ENCODE measurements at places on chromosomes 1 and 21. TPM values are rescaled to one million over a fixed set of nuclear protein-coding genes. Genes with fewer than 3 reads are reported as not detected.
A peak's percentile ranks its signal among the peaks of the same experiment; 100 is the strongest.

DNA sequence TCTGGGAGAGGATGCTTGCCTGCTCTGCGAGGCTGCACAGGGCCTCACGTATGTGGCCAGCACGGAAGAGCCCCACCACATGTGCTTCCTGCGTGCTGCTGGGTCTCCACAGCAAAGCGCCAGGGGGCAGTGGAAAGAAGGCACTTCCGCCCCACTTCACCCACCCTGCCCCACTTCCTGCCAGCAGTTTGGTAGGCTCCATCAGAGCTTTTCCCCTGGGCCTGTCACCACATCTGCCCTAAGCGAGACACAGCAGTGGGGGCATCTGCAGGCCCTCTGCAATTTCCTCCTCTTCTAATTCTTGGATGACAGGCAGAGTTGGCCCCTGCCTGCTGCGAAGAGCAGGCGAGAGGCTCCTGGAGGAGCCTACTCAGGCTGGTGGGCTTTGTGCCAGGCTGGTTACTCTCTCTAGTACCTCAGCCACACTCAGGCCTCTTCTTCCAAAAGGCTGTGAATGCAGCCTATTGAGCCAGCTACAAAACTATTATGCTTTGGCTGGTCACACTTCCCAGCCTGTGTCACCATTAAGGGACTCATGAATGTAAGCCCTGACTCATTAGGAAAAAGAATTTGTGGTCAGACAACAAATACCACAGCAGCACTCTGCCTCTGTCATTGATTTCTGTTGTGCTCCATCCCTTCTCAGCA lies 25.0 kb downstream of the CD244 start:
- no peak for DNase-seq

DNA sequence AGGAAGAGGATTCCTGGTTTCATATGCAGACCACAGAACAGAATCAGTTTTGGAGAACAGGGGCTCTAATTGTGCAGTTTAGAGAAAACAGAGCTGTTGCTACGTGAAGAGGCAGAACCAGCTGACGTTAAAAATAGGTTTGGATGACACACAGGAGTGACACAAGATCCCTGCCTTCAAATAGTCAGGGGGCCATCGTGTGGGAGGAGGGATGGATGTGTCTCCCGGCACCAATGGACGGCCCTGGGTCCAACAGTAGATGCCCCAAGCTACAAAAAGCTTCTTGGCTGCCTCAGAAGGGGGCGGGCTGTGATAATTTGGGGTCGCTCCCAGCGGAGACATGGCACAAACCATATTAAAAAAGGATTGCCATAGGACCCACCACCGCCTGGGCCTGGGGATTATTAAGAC lies 87.8 kb downstream of the MRPL37 start:
- no peak for DNase-seq

GRCh38 chr1:2388004-2388913 lies 3.1 kb downstream of the MORN1 start:
- DNase-seq: no peak

DNA sequence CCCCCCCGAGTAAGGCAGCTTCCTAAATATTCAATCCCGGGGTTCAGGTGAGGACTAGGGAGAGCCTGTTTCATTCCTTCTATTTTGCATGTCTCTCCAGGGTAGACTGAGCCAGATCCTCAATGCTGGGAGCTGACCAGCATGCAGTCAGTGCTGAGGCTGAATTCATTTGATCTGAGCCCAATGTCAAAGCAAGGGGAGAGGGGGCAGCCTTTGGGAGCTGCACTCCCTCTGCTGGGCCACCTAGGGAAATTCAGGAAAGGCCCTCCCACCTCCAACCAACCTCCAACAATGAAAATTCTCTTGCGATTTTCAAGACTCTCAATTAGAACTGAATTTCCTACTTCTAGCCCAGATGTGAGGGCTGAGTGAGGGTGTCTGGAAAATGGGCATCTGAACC lies 371.2 kb downstream of the NPHP4 start:
- peak; percentile 12 for DNase-seq

- no peak for DNase-seq
Measured at GRCh38 chr1:116255486-116256285, 117.4 kb upstream of the ATP1A1 start.

DNA sequence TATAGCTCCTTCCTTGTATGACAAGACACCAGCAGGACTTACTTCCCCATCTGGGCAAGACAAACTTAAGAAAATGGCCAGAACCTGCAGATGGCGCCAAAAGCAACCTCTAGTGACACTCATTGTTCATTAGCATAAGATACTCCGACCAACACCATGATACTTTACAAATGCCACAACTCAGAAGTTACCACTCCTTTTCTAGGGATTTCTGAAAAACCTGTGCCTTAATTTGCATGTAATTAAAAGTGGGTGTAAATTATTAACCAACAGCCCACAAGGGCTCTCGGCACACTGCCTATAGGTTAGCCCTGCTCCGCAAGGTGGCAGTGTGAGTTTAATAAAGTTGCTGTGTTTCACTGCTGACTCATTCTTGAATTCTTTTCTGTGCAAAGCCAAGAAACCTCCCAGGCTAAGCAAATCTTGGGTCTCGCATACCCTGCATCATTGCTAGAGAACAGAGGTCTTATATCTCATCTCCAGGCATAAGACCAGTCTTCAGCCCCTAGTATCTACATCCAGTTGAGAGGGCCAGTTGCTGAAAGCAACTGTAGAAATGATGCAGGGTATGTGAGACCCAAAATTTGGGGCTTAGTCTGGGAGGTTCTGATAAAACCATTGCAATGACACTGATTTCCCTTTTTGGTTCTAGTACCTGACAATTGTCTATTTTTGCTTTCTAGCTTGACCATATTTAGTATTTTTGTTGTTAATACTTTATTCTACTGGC lies 86.4 kb downstream of the FAF1 start:
- peak; percentile 51 for DNase-seq

DNA sequence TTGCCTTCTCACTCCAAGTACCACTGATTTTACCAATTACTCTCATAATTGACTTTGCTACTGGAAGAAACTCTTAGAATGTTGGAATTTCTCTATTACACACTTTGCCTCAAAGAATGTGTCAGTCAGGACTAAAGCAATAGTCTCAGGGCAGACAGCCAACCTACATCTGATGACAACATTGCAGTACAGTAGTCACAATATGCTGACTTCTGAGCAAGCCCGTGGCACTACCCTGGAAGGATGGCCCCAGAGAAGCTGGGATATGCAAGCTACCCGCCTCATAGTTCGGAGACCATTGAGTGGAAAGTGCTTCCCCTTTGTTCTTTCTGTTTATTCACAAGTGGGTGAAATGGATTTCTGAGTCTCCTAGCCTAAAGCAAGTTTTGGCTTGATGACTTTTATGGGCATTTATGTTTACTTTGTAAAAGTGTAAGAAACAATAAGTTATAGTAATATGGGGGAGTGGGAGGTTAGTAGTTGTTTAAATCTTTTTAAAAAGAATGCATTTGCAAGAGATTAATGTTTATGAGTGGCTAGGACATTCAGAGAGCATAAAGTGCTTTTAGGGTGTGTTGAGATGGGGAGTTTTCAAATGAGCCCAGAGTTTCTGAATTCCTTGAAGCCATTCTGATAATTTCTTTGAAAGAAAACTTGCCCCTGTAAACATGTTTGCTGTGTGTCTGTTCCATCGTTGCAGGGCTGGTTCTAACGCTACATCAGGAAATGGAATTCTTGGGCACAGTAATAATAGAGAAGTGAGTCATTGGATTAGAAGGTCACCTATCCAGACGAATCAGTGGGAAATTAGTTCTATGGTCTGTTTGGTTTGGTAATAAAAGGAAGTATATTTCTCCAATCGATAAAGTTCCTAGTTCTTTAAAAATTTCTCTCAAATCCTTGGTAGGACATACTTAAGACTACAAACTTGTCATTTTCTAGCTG lies 63.8 kb downstream of the LMO4 start:
- DNase-seq: no peak

DNA sequence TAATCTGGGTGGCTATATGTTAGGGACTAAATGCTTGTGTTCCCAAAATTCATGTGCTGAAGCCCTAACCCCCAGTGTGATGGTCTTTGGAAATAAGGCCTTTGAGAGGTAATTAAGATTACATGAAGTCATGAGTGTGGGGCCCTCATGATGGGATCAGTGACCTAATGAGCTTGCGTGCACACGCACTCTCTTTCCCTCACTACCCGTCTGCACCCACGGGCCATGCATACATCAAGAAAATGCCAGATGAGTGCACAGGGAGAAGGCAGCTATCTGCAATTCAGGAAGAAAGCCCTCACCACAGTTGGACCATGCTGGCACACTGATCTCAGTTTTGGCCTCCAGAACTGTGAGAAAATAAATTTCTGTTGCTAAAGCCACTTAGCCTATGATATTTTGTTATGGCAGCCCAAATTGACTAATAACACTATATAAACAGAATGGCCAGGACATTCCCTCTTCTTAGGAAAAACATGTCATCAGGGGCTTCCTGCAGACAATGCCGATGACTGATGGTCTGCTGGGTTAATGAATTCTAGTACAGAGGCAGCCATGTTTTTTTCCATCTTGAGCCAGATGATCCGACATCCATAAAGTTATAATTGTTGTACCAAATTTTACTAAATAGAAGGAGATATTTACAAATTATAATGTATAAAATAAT lies 18.1 kb upstream of the MYOG start:
- DNase-seq: no peak

DNA sequence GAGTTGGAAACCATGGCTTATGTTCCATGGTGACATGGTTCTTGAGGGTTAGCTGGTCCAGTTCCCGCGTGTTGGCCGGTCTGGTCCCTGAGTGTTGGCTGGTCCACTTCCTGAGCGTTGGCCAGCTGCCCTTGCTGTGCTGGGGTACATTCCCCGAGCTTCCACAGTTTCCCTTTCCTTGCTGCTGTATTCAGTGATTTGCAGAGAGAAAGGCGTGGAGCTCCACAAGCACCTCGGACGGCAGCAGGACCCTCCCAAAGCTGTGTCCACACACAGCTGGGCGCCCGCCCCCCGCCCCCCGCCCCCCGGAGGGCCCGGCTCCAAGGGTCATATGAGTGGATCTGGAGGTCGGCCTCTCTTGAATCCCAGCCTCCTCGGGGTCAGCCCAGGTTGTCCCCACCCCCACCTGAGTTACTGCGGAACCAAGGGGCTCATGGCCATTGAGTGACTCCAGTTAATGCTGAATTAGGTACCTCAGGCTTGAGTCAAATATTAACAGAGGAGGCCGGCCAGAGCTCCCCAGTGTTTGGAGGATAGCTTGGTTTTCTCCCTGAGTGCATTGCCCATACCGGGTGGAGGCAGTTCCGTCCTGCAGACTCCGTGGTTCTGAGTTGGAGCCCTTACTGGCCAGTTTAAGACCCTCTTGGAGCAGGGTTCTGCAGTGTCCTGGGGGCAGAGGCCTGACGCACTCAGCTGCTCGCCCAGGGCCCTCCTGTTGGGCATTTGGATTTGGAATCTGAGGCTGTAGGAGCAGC lies 18.4 kb downstream of the COL18A1 start:
- no peak for DNase-seq

DNA sequence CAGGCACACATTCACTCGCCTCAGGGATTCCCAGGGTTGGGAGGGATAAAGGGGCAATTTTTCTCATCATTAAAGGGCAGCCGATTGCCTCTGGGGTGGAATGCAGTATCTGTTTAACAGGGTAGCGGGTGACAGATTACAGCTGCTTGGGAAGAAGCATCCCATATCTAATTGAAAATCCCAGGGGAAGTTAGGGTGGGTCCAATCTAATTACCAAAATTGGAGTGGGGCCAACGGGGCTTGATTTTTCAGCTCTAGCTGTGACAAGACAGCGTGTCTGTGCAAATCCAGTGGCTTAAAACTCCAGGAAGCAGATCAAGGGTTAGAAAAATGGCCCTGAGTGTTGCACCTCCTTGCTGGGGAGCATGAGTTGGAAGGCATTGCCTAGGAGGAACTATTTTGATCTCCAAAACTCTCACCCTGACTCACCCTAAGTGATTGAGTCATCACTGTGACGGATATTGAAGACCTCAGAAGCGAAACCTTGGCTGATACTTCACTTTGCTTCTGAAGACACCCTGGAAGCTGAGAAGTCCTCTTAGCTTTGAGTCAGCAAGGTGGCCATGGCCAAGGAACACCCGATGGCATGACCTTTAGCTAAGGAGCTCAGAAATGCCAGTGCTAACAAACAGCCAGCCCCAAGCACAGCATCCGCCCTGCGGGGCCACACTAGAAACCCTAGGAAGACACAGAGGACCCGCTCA lies 46.0 kb downstream of the GRHL3 start:
- peak; percentile 99 for DNase-seq

DNA sequence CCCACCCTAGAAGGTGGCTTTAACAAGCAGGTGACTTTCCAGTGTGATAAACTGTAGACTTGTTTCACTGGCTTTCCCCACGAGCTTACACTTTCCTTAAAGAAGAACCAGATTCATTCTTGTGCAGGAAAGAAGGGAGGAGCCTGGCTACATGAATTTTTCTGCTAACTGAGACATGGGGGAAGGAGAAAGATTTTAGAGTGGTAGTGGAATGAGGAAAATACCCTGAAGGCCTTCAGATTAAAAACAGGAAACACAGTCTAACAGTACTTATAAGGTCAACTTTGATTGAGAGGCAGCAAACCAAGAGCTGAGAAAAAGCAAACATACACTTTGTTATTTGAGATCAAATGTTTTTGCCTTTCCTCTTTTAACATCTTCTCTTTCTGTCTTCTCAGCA lies 640.9 kb upstream of the PLXNA2 start:
- peak; percentile 20 for DNase-seq

GRCh38 chr1:225981714-225982113 lies 17.4 kb downstream of the SDE2 start:
- DNase-seq: no peak

DNA sequence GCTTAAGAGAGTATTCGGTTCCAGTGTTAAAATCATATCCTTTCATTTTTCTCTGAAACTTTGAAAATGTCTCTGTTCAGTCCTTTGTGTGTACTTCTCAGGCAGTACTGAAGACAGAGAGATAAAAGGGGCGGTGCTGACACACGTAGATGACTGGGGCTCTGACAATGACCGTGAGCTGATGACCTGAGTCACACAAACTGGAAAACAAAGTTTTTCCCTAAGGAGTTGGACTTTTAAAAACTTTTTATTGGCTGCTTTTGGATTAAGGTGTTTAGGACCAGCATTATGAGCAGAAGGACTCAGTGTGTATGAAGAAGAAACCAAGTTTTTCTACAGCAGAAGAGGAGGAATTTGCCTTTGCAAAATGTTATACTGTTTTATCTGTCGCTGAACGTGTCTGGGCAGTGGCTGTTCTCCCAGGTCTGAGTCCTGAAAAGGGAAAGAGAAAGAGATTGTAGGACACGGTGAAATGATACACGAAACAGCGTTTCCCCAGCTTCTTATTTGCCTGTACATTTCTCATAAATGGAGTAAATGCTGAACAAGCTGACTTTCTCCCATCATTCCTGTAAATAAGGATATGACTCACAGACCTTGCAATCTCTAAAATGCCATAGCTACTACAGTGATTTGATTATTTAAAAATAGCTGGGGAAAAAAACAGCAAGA lies 51.5 kb downstream of the MAP3K7CL start:
- DNase-seq: peak; percentile 82

Gene EYA3
- total RNA-seq: 20.3 TPM

Gene C8B
- not detected for total RNA-seq

Gene C8A
- total RNA-seq: not detected

Gene AVPR1B
- total RNA-seq: not detected

Gene LAMB3
- total RNA-seq: 1,603 TPM

Gene NR1I3
- not detected for total RNA-seq

Gene RXFP4
- not detected for total RNA-seq

Gene MINDY1
- 7.6 TPM for total RNA-seq
